ENCODE measurements at places on chromosomes 13 and 19.

GRCh38 chr19:16033136-16033530 lies 43.2 kb upstream of the TPM4 start:
- DNase-seq, result no peak

- DNase-seq, result no peak
Observed at GRCh38 chr19:3251229-3251628, 26.8 kb downstream of the CELF5 start.

- no peak for DNase-seq
Observed at GRCh38 chr19:39138221-39139211, 12.9 kb downstream of the PAK4 start.

DNA sequence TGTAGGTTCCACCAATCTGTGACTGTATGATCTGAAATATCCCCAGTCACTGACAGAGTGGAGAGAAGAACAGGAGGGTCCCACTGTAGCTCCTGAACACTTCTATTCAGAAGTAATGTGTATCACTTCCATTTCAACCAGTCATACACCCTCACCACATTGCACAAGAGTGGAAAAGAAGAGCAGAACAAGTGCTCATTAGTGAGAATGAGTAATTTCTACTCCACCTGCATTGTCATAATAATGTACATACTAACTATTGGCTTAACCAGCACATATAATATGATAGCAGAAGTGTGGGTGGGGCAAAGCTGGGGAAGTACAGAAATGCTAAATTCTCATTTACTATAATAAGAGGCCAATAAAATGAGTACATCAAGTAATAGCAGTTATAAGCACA lies 342.7 kb downstream of the LMO7 start:
- DNase-seq, result no peak

GRCh38 chr13:32829676-32830335 lies 186.4 kb upstream of the KL start:
- no peak for DNase-seq

DNA sequence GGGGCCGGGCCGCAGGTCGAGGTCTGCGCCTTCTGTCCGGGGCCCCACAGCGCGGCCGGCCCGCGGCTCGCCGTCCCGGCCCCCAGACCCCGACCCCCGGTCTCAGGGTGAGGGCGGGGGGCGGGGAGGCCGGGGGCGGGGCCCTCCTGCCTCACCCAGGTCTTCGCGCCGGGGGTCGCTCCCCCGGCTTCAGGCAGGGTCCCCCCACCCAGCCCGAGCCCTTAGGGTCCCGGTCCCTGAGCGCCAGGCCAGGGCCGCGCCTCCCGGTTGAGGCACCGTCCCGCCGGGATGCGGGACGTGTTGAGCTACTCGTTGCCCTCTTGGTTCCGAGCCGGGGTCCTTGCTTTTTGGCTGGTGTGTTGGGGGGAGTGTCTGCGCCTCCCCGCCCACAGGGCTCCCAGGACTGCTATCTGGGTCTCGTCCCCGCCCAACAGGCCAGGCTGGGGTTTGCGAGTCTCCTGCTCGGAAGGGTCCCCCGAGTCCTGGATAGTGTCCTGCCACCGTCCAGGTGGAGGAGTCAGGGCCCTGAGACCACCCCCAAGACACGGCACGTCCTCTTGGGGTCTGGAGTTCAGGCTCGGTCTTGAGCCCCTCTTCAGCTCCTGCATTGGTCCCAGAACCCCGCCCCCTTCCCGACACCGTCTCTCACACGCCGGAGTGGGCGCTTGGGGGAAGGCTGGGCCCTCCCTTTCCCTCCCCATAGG lies 452 bp downstream of the PIAS4 start:
- peak; percentile 23 for DNase-seq

- DNase-seq, result peak; percentile 88
Observed at GRCh38 chr13:50198508-50198907, 183.3 kb downstream of the KCNRG start.

DNA sequence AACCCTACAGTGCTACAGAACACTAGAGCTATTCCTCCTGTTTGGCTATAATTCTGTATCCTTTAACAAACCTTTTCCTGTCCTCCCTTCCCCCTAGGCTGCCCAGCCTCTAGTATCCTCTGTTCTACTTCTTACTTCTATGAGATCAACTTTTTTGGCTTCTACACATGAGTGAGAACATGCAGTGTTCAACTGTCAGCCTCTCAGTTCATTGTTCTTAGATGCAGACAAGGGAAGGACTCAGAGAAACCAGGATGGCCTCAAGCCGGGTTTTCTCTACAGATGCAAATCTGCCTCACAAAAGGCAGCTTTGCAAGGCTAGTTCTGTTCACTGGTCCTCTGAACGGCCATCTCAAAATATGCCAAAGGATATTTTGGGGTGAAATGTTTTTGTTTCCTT lies 18.4 kb downstream of the AMER2 start:
- DNase-seq, result no peak

GRCh38 chr13:107466326-107467099 lies 748.8 kb downstream of the LIG4 start:
- DNase-seq, result no peak

DNA sequence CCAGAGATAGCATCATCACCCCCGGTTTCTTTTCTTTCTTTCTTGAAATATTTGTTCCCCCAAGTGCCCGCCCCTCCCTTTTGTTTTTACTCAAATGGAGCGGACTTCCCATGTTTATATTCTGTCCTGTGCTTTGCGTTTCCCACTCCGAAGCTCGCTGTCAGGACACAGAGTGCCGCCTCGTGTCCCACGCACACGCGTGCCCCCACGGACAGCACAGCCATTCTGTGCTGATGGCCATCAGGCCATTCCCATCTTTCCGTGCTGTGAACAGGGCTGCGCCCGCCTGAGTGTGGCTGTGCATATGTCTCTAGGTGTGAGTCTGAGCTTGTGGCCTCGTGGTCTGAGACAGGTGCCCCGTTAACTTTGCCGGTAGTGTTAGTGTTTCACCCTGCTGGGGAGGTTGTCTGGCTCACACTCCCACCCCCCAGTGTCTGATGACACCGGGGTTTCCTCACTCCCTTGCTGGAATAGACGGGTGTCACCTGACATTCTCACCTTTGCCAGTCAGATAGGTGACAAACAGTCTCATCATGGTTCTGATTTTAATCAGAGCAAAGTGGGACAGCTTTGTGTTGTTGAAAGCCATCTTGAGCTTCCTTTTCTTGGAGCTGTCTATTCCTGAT lies 6.9 kb downstream of the PAK4 start:
- no peak for DNase-seq

DNA sequence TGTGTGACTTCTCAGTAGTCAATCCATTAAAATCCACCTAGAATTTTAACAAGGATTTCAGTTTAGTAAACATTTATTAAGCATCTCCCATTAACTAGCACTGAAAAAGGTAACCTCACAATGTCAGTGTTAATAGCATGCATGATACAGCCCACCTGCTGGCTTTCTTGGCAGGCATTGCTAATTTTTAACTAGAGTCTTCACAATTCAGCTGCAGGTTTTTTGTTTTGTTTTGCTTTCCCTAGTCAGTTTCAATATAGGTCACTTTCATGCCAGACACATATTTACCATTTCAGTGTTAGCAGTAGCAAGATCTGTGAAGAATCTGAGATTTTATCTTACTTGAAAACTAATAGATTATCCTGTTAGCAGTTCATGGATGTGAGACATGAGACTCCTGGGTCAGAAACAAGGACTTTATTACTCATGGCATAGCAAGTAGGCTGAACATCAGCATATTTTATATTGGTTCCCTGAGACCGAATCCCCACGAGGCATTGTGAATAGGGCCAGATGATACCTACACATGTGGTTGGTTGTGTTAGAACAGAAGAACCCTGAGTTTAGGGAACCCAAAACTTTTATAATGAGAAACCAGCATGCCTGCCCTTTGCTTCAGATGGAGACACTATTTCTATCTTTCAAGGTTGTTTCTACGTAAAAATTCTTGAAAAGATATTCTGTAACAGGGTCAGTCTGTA lies 198.0 kb upstream of the HTR2A start:
- DNase-seq, result no peak

DNA sequence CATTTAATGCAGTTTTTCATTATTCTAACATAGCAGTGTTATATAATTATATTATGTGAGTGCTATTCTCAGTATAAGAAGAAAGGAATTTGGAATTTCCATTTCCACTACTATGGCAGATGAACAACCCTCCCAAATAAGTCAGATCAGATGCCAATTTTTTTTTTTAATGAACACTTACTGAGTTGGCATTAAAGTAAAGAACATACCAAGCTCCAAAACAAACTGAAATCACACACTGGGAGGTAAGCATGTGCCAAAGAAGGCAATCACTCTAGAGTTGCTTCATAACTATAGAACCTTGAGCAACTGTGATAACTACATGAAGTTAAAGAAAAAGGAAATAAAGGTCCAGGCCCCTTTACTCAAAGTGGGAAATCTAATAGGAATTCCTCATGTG lies 90.3 kb downstream of the RNF17 start:
- DNase-seq, result no peak

GRCh38 chr19:42253245-42254088 lies 1.5 kb downstream of the ERF start:
- DNase-seq, result peak; percentile 40

DNA sequence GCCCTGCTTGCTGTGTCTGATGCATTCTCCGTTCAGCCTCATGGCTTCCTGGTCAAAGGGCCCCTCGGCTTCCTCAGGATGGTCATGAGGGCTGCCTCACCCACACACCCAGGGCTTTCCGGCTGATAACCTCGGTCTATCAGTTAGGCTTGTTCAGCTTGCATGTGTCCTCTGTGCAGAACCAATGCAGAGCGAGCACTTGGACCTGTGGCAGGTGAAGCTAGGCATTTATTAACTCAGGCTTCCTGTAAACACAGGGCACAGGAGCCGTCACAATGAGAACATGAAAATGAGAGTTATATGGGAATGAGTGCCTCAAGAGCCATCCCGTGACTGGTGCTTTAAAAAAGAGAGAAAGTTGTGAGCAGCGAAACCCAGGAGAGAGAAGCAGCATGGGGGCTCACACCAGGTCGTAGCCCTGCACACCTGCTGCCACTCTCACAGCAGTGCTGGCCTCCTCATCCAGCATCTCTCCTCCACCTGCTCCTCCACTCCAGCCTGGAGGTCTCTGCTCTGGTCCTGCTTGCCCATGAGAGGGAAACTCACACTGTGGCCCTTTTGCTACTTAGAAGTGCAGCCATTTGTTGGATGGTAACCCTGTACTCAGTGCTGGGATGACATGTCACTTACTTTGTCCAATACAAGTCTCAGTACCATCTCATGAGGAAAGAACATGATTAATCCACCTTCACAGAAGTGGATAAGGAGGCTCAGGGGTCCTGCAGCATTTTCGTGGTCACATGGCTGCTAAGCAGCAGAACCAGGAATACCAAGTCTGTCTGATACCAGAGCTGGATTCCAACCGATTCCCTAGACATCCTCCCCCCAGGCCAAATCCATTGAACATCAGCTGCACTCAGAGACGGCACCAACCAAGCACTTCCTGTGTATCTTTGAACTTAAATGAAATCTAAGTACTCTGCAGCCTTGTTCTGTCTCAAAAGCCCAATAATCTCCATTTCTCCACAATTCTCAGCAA lies 50.5 kb upstream of the IRS2 start:
- DNase-seq, result no peak

- peak; percentile 63 for DNase-seq
Observed at GRCh38 chr19:862581-863314, 3.3 kb downstream of the CFD start.

DNA sequence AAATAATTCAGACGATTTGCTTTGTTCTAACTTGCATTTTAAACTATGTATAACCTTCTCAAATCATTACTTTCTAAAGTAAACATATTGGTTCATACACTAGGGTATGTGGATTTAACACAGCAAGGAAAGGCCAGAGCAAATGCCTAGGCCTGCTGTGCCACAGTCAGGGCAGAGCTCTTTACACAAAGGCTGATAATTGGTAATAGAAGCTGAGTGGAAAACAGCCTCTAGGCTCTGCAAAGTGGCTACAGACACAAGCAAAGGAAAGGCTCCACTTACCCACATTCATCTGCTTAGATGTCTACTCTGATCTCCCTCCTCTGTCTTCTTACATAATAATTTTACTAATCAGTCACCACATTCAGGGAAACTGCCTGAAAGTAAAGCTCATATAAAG lies 382.9 kb downstream of the OLFM4 start:
- no peak for DNase-seq

GRCh38 chr13:75279834-75280369 lies 202.1 kb downstream of the TBC1D4 start:
- no peak for DNase-seq

DNA sequence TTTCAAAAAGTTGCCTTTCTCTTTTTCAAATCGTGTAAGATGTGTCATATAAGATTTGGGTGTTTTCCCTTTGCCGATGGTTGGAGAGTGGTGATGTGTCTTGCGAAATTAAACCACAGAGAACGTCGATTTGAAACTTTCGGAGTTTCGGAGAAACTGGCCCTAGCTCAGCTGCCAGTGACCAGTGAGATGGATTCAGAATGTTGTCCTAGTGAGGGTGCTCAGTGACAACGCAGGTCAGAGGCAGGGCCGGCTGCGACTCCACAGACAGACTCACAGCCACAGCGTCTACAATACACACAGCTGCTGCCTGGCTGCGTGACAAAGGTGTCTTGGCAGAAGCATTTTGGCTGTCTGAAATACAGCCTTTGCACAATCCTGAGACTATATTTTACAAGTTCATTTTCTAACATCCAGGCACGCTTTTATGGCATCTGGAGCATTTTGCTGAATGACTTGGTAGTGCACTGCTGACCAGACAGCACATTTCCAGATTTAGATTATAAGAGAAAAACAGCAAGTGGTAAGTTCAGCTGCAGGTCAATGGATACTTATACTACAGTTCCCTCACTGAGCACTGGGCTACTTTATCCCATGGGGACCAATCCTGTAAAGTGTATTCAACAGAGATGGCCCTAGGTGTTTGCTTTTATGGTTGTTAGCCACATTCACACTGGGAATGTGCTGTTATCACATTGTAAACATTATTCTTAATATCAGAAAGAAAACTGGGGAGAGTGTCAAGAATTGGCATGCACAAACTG lies 207.5 kb downstream of the KCNRG start:
- peak; percentile 96 for DNase-seq

- DNase-seq, result no peak
Observed at GRCh38 chr19:41705393-41706174, 2.8 kb upstream of the CEACAM5 start.

DNA sequence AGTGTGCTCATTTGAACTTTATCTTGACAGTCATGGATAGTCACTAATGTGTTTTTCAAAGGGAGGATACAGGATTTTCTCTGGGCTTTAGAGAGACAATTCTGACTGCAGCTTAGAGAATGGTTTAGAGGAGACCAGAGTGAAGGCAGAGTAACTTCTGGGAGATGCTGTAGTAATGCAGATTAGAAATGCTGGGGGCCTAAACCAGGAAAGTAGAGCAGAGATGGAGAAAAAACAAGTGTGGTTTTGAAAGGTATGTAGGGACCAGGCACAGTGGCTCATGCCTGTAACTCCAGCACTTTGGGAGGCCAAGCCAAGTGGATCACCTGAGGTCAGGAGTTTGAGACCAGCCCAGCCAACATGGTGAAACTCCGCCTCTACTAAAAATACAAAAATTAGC lies 18.3 kb upstream of the CEBPA start:
- no peak for DNase-seq

DNA sequence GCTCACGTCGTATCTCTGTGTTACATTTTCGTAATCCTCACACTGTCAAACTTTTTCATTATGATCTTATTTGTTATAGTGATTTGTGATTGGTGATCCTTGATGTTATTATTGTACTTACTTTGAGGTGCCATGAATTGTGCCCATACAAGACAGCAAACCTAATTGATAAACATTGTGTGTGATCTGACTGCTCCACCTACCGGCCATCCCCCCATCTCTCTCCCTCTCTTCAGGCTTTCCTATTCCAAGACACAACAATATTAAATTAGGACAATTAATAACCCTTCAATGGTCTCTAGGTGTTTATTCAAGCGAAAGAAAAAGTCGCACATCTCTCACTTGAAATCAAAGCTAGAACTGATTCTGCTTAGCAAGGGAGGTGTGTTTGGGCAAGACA lies 349.3 kb downstream of the RBM26 start:
- no peak for DNase-seq
